ENCODE measurements at places on chromosomes 12 and 14. TPM values are rescaled to one million over a fixed set of nuclear protein-coding genes. Genes with fewer than 3 reads are reported as not detected.

Gene PTPRR
- 0.30 TPM for total RNA-seq

Gene RND1
- 4.3 TPM for total RNA-seq

Gene PTHLH
- 17.9 TPM for total RNA-seq

Gene MIPOL1
- total RNA-seq: 3.4 TPM

Gene TNFRSF1A
- total RNA-seq: 393 TPM

Data from A549 treated with GW870086 at 1 μM for 4 hours (cell line).